ENCODE measurements at places on chromosomes 12 and 14.

- DNase-seq: no peak
Observed at GRCh38 chr12:40225337-40225983, 663 bp downstream of the LRRK2 start.

- no peak for DNase-seq
Observed at GRCh38 chr14:101875727-101876554, 88.4 kb upstream of the DYNC1H1 start.

GRCh38 chr12:16602412-16602811, 3.5 kb downstream of the LMO3 start:
- no peak for DNase-seq

- no peak for DNase-seq
Observed at GRCh38 chr12:118356809-118357256, 15.9 kb downstream of the TAOK3 start.

DNA sequence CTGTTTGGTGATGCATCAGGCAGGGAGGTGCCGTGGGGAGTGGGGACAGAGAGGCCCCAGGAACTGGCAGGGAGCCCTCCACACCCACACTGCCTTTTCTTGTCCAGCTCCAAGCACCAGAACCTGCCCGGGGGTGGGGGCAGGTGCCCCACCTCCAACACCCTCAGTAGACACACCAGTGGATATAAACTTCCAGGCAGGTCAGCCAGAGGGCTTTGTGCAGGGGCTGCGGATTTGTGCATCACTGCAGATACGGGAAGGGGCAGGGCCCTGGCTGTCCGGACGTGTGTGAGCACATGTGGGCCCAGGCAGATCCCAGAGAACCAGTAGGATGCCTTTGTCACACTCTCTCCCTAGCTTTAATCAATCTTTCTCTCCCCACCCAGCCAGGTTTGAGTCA, 1.3 kb upstream of the TGM1 start:
- no peak for DNase-seq

DNA sequence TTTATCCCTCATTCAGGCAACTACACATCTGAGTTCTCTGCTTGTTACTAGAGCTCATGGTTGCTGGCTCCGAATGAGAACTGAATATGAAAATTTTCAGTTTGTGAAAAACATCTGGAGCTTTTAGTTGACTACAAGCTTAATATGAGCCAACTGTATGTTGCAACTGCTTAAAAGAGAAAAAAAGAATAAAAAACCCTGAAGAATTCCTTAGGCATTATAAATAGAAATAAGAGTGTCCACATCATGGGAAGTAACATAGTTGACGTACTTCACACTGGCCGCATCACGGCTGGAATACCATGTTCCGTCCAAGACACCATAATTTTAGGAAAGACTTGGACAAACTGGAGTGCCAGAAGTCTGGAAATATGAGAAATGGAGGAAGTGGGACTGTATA, 57.9 kb downstream of the PDE3A start:
- DNase-seq: no peak

- no peak for DNase-seq
Observed at GRCh38 chr12:10151621-10152020, 20.3 kb downstream of the OLR1 start.

- no peak for DNase-seq
Observed at GRCh38 chr14:81144824-81145603, 75.7 kb downstream of the GTF2A1 start.

- DNase-seq: no peak
Observed at GRCh38 chr14:27181333-27181732, 583.5 kb upstream of the NOVA1 start.

- no peak for DNase-seq
Observed at GRCh38 chr12:68639396-68639767, 28.7 kb downstream of the RAP1B start.

GRCh38 chr12:27014859-27015729, 910 bp upstream of the TM7SF3 start:
- DNase-seq: no peak

GRCh38 chr12:78746001-78746400, 118.6 kb upstream of the SYT1 start:
- DNase-seq: no peak

- DNase-seq: peak; percentile 79
Observed at GRCh38 chr12:120231316-120232011, 30.6 kb upstream of the RPLP0 start.

- no peak for DNase-seq
Observed at GRCh38 chr14:74508844-74509428, 15.4 kb downstream of the ISCA2 start.

DNA sequence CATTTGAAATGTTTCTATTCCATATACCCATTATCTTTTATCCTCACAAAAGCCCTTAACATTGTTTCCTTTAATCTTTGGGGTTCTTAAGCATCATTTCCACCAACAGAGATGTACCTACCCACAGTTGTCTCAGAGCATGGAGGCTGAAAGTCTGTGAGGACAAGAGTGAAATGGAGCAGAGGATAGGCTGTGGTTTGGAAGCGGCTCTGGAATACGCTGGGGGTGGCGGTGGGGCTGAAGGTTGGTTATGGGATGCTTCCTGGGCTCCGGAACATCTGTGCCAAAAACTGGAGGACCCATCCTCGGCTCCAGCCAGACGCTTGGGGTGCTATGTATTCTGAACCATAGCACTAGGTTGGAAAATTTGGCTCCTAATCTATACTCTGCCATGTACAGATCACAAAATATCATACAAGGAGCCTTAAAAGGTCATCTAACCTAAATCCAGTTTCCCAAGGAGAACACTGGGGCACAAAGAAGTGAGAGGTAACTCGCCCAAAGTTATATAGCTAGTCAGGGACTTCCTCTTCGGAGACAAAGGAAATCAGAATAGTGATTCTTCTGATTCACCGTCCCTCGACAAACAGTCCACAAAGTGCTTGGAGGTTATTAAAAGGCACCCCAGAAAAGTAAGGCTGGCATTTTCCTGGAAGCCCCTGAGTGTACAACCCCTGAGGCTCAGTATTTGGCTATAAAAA, 2.5 kb downstream of the PPP1R3E start:
- DNase-seq: no peak

- no peak for DNase-seq
Observed at GRCh38 chr12:103833891-103834290, 7.1 kb downstream of the NT5DC3 start.

GRCh38 chr14:69328317-69328716, 68.4 kb downstream of the GALNT16 start:
- no peak for DNase-seq

- no peak for DNase-seq
Observed at GRCh38 chr14:22837114-22837749, 847 bp downstream of the MMP14 start.

GRCh38 chr14:63273717-63274655, 44.7 kb downstream of the GPHB5 start:
- no peak for DNase-seq

DNA sequence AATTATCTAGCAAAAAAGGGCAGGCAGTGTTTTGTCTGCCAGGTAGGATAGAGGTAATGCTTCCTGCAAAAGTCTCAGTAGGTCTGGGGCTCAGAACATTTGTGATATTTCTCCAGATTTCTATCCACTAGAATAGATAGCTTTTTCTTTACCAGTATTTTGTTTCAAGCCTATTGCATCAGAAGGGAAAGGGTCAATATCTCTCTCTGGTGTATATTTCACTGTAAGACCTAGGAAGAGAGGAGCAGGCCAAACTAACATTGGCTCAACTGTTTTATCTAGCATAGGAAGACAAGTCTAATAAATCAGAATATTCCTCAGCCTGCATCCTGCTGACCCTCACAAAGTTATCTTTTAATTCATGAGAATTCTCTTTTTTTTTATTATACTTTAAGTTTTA, 106.7 kb upstream of the DAAM1 start:
- DNase-seq: no peak

DNA sequence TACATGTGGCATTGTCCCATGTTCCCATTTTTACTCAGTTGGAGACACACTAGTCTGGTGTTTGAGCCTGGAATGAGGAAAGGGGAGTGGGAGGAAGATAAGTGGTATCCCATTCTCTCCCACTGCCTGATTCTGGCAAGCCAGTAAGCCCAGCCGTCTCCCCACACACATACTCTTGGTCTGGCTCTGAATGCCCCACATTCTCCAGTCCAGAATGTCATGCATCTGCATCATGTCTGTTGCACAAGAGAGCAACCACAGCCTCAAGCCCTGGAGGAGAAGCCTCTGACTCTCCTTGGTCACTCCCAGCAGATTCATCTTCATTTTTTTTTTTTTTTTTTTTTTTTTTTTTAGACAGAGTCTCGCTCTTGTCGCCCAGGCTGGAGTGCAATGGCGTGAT, 48.0 kb downstream of the DRAM1 start:
- no peak for DNase-seq

DNA sequence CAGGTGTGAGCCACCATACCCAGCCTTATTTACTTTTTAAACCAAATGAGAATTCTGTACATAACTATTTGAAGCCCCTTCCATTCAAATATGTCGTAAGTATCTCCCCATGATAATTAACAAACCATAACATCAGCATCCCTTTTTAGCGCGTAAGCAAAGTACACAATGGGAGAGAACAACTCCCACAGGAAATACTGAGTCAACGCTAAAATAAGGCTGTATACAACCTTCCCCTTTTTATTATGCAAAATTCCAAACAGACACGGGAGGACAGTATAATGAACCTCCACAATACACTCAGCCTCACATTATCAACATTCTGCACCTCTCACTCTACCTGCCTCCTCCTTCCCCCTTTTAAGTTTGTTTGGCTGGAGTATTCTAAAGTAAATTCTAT, 73.5 kb downstream of the CCDC88C start:
- no peak for DNase-seq

GRCh38 chr14:24231263-24232120, 675 bp downstream of the NEDD8 start:
- peak; percentile 11 for DNase-seq

DNA sequence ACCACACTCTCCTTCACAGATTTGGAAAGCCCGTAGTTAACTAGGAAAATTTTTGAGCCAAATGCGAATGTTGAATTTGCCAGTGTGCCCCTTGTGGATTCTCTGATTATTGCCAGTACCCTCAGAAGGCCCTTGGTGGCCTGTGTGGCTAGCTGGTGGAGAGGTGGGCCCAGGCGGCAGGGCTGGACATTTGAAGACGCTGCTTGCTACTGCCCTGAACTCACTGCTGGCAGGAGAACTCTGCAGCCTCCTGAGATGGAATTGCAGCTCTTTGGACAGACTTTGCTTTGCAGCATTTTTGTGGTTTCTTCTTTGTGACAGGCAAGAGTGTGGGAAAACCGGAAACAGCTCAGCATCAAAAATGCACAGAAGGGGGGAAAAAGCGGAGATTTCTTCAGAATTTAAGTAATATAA, 97.6 kb downstream of the TGFB3 start:
- no peak for DNase-seq

- no peak for DNase-seq
Observed at GRCh38 chr14:80923368-80923767, 18.2 kb downstream of the CEP128 start.

DNA sequence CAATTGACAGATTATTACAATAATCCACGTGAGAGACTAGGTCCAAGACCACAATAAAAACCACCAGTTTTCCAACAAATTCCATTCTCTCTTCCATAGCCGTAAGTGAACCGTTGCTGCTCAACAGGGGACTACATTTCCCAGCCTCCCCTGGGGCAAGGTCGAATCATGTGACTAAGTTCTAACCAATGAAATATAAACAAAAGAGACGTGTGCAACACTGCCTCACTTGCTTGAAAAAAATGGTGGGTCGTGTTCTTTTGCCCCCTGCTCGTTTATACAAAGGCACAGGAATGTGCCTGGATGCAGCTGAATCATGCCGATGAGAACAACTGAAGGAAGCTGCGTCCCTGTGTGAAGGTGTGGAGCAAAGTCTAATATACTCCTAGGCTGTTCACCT, 51.1 kb downstream of the HSPB8 start:
- DNase-seq: no peak

- no peak for DNase-seq
Observed at GRCh38 chr12:28793581-28794151, 355.4 kb upstream of the FAR2 start.

- no peak for DNase-seq
Observed at GRCh38 chr12:27535318-27535717, 11.3 kb downstream of the PPFIBP1 start.

DNA sequence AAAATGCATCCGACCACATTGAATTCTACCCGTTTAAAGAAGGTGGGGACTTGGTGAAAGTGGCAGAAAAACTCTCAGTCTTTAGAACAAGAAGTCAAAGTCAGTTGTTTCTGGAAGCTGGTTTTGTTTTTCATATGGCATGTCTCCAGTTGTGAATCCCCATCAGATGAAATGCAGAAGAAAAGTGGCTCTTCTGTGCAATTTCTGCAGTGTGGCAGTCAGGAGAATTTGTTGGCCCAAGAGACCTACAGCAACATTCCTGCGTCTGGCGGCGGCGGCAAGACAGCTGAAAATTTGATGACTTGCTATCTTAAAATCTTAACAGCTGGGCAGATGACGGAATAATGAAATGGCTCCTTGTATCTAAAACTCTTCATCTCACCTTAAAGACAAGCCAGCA, 201.5 kb downstream of the FOXN3 start:
- no peak for DNase-seq

GRCh38 chr12:123059500-123059899, 79.0 kb downstream of the ARL6IP4 start:
- no peak for DNase-seq

DNA sequence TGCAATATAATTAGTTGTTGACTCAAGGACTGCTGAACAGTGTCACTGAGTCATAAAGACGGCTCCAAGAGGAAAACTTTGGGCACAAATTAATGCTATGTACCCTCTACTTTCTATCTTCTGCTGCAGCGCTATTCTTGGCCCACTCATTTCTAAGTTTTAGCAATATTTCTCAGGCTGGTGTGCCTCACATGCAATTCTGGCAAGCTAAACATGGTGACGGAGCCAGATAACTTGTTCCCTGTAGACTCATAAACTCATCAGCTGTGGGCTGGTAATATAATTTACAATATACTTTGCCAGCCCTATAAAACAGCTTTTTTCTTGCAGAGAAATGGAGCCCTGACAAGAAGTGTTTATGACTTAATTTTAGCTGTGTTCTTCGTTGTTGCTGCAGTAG, 615.1 kb downstream of the NRXN3 start:
- DNase-seq: no peak

DNA sequence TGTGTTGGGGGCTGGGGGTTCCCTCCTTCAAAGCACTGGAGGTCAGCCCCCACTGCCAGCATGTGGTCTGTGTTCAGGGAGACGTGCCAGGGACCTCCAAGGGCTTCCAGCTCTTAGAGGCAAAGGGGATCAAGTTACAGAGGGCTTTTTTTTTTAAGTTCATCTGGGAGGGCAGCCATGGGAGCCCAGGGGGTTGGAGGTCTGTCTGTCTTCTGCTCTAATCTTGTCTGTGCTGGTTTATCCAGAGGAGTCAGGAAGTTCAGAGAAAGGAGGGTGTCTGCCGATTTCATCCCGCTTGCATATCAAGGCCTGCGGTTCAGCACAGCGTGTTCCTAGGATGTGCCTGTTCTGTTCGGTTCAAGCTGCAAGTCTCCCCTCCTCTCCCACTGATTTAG, 72.2 kb downstream of the TMEM132C start:
- DNase-seq: no peak

- peak; percentile 31 for DNase-seq
Observed at GRCh38 chr12:44774815-44775411, 101.2 kb downstream of the NELL2 start.

- DNase-seq: no peak
Observed at GRCh38 chr12:26425587-26426260, 230.4 kb downstream of the SSPN start.
